Immature natural killer cell (primary cell): ENCODE measurements at places on chromosomes 7 and 10. TPM values are rescaled to one million over a fixed set of nuclear protein-coding genes. Genes with fewer than 3 reads are reported as not detected.
A peak's percentile ranks its signal among the peaks of the same experiment; 100 is the strongest.

C10orf53 gene
- not detected for polyA plus RNA-seq

VWDE gene
- not detected for polyA plus RNA-seq

GRCh38 chr7:128924707-128925588 is 12.8 kb upstream of the IRF5 start:
- DNase-seq: no peak

DNA sequence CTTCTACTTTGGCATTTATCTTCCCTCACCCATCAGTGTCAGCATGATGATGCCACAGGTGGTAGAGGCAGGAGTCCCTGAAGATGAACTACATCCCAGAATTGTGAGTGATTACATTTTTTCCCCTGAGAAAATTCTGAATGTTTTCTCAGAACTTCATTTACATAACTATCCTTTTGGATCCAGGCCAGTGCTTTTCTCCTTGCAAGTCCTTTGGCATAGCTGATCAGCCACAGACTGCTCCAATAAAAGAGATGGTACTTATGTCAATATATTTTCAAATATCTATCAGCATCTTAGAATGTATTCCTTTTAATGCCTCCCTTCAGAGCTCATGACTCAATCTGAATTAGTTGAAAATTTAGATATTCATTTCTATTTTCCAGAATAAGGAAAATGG is 135.5 kb downstream of the IQUB start:
- no peak for DNase-seq

GRCh38 chr7:113715981-113716856 is 202.6 kb downstream of the PPP1R3A start:
- DNase-seq: no peak

- DNase-seq: no peak
Measured at GRCh38 chr10:95354110-95354509, 63.3 kb upstream of the PDLIM1 start.

AP1S1 gene
- polyA plus RNA-seq: 3.3 TPM

LGI1 gene
- not detected for polyA plus RNA-seq

GRCh38 chr10:64738462-64738861 is 1217.3 kb downstream of the REEP3 start:
- DNase-seq: no peak

DNA sequence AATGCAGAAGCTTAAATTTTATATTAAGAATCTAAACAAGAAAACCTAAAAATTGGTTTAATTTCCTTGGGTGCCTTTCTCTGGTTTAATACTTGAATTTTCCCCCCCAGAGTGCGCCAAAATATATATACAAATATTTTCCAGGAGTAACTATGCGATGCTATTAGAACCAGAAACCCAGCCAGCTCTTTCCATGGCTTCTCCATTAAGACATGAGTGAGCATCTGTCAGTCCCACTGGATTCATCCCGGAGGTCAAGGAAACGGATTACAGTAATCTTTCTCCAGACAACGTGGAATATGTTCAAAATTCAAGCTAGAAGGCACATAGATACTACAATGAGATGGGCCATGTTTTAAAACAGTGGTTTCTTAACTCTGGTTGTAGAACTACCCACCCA is 148.8 kb downstream of the TAX1BP1 start:
- no peak for DNase-seq

DNA sequence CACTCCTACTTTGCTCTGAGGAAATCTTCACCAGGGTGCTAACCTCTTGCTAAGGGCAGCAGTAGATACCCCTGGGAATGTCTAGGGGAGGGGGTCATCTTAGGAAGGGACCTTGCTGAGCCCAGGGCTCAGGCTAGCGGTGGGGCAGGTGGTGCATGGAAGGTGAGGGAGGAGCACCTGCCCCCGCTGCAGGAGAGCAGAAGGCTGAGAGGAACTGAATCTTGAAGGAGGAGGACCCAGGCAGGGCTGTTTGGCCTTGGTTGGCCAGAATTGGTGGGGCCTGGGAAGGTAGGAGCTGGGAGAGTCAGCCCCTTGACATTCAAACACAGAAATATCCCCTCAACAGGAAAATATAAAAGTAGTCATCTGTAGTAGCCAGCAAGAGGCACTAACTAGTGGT is 7.0 kb downstream of the CALHM3 start:
- DNase-seq: no peak

SPDYE9 gene
- 0.12 TPM for polyA plus RNA-seq

- DNase-seq: peak; percentile 55
Measured at GRCh38 chr7:148575640-148576411, 14.7 kb upstream of the C7orf33 start.
